ENCODE measurements at places on chromosomes 2 and 18. TPM values are rescaled to one million over a fixed set of nuclear protein-coding genes. Genes with fewer than 3 reads are reported as not detected.
A peak's percentile ranks its signal among the peaks of the same experiment; 100 is the strongest.

GRCh38 chr2:176725873-176726645 is 456.8 kb downstream of the MTX2 start:
- DNase-seq = no peak

- DNase-seq = no peak
These were observed 5.8 kb upstream of the UCN start for GRCh38 chr2:27313882-27314645.

DNA sequence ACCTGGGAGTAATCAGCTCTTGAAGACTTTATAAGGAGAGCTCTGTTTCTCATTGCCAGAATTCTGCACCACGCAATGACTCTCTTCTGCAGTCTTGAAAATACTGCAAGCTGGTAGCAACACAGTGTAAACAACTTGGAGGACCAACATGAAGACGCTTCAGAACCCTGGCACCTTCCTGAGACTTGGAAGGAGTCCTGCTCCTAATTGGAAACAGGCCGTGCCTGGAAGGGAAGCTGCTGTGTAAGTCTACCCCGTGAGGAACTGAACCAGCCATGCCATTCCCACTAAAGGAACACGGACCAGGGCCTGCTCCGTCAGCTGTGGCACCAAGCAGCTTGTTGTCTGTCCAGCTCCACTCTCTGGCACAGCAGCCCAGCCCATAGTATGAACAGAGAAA is 171.1 kb downstream of the PAX3 start:
- DNase-seq = no peak

- DNase-seq = no peak
These were observed 33.2 kb downstream of the ADCY3 start for GRCh38 chr2:24886691-24887304.

DNA sequence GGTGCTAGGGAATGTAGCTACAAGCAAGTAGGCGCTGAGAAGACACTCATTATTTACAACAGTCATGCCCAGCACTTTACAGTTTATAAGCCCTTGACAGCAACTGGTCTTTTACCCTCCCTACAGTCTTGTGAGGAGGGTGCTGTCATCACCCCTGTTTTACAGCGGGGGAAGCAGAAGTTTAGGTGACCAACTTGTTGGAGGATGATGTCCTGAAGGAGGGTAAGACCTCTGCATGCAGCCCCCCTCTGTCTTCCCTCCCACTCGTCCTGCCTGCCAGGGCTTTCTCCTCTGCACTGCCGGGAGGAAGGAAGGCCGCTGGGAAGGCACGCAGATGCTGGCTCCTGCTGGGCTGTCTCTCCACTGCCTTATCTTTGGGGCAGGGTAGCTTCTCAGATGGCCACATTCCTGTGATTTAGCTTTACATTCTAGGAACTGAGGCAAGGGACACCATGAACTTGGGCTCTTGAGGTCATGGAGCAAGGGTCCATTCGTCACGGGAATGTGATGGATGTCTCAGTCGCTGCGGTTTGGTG is 972 bp downstream of the IL1R1 start:
- no peak for DNase-seq

GRCh38 chr2:238462782-238463396 is 36.2 kb downstream of the ASB1 start:
- peak; percentile 71 for DNase-seq

DNA sequence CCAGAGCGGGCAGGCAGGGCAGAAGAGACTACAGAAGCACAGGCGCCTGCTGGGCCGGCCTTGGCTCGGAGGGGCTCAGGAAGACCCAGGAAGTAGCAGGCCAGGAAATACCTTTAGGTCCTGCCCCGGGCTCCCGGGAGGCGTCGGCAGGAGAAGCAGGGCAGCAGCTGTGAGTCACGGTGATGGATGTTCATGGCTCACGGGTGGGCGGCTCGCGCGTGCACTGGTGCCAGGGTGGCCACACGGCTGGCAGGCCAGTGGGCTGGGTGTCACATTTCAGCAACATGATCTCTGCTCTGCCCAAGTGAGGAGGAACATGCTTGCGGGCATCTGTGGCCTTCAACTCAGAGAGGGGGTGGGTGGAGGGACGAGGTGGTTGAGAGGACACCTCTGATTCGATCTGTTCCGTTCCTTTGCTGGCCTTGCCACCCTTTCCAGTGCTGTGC is 139.3 kb downstream of the KLHL29 start:
- DNase-seq = peak; percentile 70

- no peak for DNase-seq
These were observed 1.9 kb downstream of the CD302 start for GRCh38 chr2:159795841-159796690.

DNA sequence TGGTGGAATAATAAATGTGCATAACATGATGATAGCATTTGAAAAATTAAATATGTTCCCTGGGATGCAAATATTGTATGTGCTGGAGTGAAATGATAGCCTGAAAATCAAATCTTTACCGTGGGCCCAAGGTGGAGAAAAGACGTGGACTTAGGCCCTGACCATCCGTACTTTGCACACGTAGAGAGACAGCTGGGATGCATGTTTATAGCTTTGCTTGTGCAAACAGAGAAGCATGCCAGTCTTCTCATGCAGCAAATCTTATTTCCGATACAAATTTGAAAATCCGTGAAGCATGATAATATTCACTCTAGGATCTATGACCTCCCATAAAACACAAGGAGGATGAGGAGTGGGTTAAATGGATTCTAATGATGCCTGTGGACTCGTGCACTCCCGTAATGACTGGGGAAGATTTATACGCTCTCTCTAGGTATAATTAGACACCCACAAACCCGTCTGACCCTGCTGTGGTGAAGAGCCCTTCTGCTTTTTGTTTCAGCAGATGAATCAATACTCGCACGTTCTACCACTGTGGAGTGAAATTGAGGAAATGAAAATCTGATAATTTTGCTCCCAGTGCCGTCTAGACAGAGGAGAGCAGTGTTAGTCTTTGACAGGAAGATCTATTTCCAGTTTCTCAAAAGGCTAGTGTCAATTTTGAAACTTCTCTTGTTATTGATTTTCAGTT is 810.3 kb upstream of the SALL3 start:
- DNase-seq = no peak

DNA sequence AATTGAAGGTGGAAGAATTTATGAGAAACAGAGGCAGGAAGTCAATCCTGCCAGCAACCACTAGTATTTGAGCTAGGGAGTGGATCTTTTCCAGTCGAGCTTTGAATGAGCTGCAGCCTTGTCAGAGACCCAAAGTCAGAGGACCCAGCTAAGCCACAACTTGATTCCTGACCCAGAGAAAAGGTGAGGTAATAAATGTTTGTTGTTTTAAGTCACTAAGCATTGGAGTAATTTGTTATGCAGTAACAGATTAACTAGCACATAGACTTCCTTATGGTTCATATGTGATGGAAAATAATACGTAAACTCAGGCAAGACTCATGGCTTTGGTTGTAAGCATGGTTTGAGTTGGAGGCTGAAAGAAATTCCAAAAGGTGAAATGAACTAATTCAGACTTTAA is 21.6 kb downstream of the EFEMP1 start:
- no peak for DNase-seq

DNA sequence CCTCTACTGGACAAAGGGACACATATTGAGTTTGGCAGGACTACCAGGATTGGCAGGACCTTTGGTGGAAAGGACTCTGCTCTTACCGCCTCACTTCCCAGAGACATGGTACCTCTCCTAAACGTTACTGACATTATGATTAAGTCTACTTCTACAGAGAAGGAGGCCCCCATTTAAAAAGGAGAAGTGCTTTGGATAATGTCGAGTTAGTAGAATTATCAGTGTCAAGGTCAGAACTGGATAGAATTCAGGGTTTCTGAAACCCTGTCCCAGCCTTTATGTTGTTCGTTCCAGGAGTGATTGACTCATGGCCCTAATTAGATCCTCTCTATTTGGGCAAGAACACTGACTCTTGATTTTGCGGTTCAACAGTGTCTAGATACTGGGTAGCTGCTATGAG is 45.8 kb downstream of the LRRTM1 start:
- DNase-seq = no peak

TNFAIP6 gene
- 0.42 TPM for total RNA-seq

TUBA4B gene
- total RNA-seq = not detected

PROKR1 gene
- total RNA-seq = not detected

TRPM8 gene
- 0.07 TPM for total RNA-seq

GKN1 gene
- not detected for total RNA-seq

ATP6V1C2 gene
- total RNA-seq = not detected

ANKRD53 gene
- total RNA-seq = 0.03 TPM

Measured in HT1080 (cell line).